Naive thymus-derived CD4-positive, alpha-beta T cell (primary cell): ENCODE measurements at places on chromosomes 3 and 15. TPM values are rescaled to one million over a fixed set of nuclear protein-coding genes. Genes with fewer than 3 reads are reported as not detected.

Gene LMAN1L
- 1.3 and 2.5 TPM in 2 replicates for total RNA-seq

Gene IL12A
- total RNA-seq = 0.93 TPM

Gene SMCO1
- not detected for total RNA-seq

Gene ALDH1L1
- not detected for total RNA-seq

Gene BFSP2
- total RNA-seq = not detected

Gene DAZL
- total RNA-seq = not detected

Gene GOLGA6A
- 0.29 TPM for total RNA-seq

Gene TBCCD1
- total RNA-seq = 15.8 TPM
